ENCODE measurements at places on chromosomes 11 and 22.

- DNase-seq, result no peak
These were observed 15.8 kb upstream of the ETS1 start for GRCh38 chr11:128603003-128603696.

DNA sequence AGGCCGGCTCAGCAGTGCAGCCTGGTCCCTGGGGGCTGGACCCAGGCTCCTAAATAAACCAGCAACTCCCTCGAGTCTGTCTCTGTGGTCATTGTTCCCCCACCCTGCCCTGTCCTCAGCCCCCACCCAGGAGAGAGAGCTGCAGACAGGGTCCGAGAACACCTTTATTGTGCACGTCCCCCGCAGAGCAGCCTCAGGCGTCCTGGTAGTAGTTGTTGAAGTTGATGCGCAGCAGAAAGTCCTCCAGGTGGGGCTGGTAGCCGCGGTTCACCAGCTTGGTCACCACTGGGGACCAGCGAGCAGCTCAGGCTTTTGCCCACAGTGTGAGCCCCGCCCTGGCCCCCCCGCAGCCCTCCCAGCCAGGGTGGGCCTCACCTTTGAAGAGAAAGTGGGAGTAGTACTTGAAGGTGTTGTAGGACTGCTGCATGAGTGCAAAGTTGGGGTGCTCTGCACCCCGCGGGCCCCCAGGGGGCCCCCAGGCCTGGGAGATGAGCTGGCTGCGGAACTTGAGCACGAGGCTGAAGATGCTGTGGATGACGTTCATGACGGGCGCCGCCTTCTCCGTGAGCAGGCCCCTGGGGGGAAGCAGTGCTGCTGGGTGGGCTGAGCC lies 16.8 kb downstream of the SELENOO start:
- no peak for DNase-seq

GRCh38 chr22:35203583-35203982 lies 53.7 kb upstream of the HMGXB4 start:
- DNase-seq, result no peak

DNA sequence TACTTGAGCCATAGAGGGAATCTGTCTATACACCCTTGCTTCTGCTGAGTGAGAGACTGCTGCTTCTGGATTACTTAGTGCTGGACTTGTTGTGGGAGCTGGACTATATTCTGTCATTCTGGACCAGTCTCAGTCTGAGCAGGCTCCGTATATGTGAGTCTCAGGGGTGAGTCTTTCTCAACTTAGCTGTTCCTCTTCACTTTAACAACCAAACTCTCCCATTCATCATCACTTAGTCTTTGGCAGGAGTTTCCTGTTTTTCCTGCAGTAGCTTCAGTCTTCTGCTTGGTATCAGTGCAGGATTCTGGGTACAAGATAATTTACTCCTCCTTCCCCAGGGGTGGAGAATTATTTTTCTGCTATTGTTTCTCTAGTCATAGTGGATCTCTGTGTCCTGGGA lies 779.5 kb downstream of the METTL15 start:
- DNase-seq, result no peak

GRCh38 chr22:46336119-46337078 lies 885 bp downstream of the TRMU start:
- peak; percentile 64 for DNase-seq

GRCh38 chr11:18393581-18394274 lies 635 bp upstream of the LDHA start:
- no peak for DNase-seq

DNA sequence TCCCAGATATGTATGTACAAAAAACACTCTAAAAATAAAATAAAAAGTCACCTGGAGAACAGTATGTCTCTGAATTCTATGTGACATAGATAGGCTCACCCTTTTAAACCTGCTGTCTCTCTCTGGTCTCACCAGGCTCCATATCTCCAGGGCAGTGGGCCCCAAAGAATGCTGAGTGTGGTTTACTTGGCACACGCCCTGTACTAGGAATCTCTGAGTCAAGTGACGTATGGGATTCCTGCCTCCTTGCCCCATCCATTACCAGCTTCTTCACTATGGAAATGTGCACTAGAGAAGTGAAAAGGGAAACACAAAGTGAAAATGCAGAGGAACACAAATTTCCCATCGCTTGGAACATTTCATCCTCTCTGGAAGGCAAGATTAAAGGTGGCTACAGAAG lies 722.2 kb upstream of the TENM4 start:
- DNase-seq, result no peak
